ENCODE measurements at places on chromosomes 1 and 21.

- no peak for DNase-seq
Observed at GRCh38 chr1:86616871-86617270, 70.0 kb downstream of the CLCA4 start.

- DNase-seq, result no peak
Observed at GRCh38 chr1:47593598-47594285, 155.9 kb downstream of the FOXD2 start.

DNA sequence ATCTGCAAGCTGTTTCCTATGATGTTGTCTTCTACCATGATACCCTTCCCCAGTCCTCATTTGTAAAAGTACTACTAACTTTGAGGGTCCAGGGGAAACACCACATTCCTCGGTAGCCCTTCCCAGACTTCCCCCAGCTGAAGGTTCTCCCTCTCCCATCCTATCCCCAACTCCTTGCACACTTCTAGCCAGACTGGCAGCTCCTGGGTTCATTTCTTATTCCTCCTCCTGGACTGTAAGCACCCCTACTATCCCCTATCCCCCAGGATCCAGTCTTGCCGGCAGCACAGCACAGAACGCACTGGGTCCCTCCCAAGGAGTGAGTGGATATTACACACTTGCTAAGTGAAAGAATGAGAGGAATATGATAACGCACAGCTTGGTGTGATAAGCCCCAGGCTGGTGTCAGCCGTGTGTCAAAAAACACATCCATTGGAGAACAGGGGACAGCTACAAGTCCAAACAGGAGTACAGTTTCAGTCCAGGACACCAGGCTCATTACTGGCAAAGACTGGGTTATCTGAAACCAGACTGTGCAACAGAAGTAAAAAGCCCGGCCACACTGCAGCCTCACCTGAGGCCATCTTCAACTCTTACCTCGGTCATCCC lies 100.2 kb downstream of the SSBP3 start:
- DNase-seq, result no peak

GRCh38 chr1:178683291-178683690 lies 41.8 kb upstream of the RALGPS2 start:
- no peak for DNase-seq

- DNase-seq, result no peak
Observed at GRCh38 chr1:54096227-54096876, 42.9 kb downstream of the TCEANC2 start.

- no peak for DNase-seq
Observed at GRCh38 chr1:45008076-45008475, 3.0 kb downstream of the HECTD3 start.

GRCh38 chr1:84133479-84133878 lies 10.6 kb upstream of the PRKACB start:
- no peak for DNase-seq

GRCh38 chr1:52595061-52595460 lies 7.1 kb upstream of the GPX7 start:
- no peak for DNase-seq

DNA sequence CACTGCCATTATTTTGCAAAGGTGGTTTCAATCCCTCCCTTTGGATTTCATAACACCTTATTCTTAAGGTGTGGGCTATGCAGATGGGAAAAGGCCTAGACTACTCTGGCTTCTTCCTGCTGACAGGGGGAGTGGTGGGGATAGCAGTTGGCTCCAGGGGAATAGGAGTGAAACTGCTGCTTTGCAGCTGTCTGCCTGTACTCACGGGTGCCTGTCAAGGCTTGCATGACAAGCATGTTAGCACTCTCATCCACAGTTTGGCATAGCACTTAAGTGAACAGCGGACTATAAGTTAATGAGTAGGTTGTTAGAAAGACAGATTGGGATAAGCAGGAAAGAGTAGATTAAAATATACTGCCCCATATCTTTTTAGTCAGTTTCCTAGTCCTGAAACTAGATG lies 287.5 kb upstream of the DAB1 start:
- no peak for DNase-seq

GRCh38 chr1:204464701-204465100 lies 29.9 kb downstream of the PIK3C2B start:
- DNase-seq, result no peak

DNA sequence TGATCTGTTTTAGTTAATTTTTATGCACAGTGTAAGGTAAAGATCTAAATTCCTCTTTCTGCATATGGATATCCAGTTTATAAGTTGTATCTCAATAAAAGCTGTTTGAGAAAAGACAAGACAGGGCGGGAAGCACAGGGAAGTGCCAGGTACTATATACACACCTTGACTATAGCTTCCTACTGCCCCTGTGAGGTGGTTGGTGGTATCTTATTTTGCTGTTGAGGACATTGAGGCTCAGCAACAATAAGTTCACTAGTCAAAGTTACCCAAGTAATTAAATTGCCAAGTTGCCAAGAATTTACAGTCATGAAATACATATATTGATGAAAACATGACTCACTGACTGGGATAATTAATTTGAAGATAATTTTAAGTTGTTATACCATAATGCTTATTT lies 109.1 kb downstream of the CD247 start:
- no peak for DNase-seq

DNA sequence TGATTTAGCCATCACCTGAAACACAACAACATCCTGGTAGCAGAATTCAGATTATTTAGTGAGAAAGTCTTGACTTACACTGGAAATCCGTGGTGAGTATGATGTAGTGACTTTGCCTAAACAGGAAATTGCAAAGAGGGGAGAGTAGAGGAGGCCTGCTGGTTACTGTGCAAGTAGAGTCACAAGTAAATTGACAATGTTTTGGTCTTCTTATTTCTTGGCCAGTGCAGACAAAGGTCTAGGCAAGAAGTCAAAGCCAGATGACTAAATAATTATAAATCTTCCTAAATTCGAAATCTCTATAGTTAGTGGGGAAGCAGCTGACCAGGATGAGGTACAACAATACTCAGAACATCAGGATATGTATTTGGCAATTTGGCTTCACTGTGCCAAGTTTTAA lies 159.5 kb upstream of the KCTD3 start:
- no peak for DNase-seq

- DNase-seq, result peak; percentile 18
Observed at GRCh38 chr1:32900956-32901822, at the start of gene TMEM54. TMEM54 (minus strand) TSS chr1:32901389; CDS start chr1:32901238, 151 bp downstream.

DNA sequence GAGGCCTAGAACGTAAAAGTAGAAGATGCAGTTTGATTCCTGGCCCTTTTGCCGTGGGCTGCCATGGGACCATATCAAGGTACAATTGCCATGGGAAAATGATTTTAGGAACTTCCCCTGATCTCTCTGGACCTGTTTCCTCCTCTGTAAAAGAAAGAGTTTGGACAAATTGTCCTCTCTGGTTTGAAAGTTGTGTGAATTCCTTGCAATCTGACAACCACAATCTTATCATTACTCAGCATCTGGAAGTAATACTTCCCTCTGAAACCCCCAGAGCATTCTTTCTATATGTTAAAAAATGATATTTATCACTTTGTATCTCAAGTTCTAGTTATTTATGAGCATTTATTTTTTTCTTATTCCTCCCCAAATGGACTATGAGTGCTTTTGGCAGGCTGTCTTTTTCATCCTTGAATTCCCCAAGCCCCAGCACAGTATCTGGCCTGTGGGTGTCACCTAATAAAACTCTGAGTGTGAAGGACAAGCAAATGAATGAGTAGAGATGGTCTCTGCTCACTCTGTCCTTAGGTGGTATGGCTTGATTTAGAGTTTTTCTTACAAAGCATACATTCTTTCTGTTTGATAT lies 181.1 kb downstream of the DYRK1A start:
- no peak for DNase-seq

DNA sequence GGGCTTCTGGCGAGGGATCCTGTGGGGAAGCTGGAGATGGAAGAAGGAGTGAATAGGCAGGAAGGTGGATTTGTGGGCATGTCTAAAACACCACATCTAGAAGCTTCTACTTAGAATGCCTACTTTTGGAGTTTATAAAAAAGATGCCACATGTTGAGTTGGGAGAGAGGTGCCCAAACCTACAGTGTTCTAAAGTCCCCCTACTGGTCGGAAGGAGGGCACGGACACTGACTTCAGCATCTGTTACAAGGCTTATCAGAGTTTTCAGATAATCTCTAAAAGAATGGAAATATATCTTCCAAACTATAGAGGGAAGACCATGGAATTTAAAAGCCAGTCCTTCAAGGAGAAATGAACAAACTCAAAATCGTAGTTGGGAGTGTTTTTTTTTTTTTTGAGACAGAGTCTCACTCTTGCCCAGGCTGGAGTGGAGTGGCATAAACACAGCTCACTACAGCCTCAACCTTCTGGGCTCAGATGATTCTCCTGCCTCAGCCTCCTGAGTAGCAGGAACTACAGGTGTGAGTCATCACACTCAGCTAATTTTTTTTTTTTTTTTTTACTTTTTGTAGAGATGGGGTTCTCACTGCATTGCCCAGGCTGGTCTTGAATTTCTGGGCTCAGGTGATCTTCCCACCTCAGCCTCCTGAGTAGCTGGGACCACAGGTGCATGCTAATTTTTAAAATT lies 14.8 kb downstream of the IBA57 start:
- no peak for DNase-seq

DNA sequence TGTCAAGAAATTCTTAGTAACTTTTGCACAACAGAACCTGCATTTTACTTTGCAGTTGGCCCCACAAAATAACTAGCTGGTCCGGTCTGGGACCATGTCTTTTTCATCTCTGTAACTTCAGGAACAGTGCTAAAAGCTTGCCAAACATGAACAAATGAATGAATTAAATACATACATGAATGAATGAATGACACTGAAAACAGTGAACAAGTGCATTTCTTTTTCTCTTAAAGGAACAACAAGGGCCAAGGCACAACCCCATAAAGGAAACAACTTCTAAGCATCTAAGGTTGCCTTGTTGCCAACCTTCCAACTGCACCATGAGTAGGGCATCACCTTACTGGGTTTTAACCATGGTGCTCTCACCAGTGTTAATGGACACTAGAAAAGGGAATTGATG lies 534.4 kb upstream of the PKN2 start:
- DNase-seq, result no peak

DNA sequence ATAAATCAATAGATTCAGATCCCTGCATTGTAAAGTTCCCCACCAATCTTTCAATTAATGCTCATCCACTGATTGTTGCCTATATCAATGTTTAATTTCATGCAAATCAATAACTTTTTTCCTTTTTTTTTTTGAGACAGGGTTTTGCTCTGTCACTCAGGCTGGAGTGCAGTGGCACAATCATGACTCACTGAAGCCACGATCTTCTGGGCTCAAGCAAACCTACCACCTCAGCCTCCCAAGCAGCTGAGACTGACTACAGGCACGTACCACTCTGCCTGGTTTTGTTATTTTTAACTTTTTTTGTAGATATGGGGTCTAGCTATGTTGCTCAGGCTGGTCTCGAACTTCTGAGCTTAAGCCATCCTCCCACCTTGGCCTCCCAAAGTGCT lies 25.7 kb downstream of the DIO1 start:
- no peak for DNase-seq

DNA sequence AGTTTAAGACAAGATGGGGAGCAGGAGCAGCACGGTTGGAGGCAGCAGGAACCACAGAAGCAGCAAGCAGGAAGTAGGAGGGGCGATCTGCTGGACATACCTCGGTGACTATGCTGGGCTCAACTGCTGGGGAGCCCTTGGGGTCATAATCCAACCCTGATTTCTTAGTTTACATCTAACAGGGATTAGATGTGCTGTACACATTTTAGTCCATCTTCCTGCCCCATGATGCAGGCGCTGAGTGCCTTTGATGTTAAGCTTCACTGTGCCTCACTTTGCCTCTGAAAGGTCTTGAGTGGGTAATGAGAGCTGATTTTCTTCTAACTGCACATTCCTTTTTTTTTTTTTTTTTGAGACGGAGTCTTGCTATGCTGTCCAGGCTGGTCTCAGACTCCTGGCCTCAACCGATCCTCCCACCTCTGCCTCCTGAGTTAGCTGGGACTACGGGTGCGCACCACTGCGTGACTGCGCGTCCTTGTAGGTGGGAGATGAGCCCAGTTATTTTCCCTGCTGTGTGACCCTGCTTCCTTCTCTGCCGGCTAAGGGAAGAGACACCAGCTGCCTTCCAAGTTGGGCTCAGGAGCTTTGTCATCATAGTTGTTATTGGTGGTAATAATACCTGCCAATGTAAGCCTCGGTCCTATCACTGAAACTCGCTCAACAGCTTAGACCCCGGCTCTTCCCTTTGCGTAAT lies 1.1 kb upstream of the RCAN3 start:
- no peak for DNase-seq

- no peak for DNase-seq
Observed at GRCh38 chr1:234915924-234916675, 212.5 kb downstream of the TOMM20 start.

DNA sequence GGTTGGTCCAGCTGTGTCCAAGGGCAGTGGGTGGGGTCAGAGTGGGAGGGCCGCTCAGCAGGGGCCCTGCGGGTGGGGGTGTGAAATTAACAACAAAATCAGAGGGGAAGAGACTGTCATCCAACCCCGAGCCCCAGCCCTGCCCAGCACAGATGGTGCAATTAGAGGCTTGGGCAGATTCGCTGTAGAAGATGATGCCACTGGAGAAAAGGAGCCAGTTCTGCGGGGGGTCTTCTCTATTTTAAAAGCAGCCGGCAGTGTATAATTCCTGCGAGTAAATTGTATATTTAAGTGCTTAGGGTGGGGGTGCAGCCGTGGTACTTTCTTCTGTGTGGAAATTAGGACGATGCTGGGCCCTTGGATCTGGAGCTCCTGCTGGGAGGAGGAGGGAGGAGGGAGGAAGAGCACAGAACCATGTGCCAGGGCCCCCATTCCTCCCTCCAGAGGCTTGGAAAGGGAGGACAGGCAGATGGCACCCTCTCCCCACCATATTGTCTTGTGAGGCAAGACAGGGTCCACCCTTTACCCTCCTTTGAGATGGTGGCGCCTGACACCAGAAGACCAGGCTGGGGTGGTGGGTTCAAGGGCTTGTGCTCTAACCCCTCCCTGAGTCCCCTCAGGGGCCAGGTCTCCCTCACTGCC lies 89.2 kb downstream of the ACTL8 start:
- no peak for DNase-seq
